PC-3 (cell line): ENCODE measurements at places on chromosomes 6 and 20. TPM values are rescaled to one million over a fixed set of nuclear protein-coding genes. Genes with fewer than 3 reads are reported as not detected.

ZSCAN26 gene
- 10.8 and 12.3 TPM in 2 replicates for total RNA-seq

FUT9 gene
- total RNA-seq = 0.04 TPM in 1 of 2 replicates, not detected in the other

SLC17A2 gene
- total RNA-seq = not detected in 2 replicates

DNA sequence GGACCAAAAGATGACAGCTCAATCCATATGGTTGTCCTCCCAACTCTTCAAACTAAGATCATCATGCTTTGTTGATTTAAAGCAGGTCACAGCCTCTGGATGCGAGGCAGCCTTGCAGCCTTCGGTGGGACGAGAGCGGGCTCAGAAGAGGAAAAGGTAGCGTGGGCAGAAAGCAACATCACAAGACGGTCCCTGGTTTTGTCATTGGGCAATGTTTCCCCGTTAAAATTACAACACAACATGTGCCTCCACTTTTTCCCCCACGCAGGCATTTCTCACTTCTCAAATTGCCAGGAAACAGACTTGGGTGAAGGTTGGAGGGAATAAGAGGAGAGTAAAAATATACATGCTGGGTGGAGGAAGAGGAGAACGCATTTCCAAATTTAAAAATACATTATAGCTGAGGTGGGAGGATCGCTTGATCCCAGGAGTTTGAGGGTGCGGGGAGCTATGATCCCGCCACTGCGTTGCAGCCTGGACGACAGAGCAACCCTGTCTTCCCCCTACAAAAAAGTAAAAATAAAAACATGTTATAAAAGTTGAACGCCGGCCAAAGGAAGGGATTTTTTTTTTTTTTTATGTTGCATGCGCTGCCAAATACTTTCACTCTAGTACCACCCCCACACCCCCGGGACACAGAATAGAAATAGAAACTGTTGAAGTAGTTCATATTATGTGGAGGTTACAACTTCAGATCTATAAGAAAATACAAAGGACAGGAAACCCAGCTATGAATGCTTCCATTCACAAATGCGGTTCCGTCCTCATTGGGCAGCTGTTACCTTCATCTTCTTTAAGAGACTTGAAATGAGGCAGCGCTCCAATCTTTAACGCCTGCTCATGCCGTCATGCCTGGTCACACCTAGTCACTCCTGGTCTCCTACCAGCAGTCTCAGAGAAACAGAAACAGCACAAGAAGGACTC lies 13.9 kb upstream of the NAA20 start:
- no peak for DNase-seq

- peak; percentile 84 for DNase-seq
Measured at GRCh38 chr6:27145731-27146455, 101.6 kb upstream of the PRSS16 start.

DNA sequence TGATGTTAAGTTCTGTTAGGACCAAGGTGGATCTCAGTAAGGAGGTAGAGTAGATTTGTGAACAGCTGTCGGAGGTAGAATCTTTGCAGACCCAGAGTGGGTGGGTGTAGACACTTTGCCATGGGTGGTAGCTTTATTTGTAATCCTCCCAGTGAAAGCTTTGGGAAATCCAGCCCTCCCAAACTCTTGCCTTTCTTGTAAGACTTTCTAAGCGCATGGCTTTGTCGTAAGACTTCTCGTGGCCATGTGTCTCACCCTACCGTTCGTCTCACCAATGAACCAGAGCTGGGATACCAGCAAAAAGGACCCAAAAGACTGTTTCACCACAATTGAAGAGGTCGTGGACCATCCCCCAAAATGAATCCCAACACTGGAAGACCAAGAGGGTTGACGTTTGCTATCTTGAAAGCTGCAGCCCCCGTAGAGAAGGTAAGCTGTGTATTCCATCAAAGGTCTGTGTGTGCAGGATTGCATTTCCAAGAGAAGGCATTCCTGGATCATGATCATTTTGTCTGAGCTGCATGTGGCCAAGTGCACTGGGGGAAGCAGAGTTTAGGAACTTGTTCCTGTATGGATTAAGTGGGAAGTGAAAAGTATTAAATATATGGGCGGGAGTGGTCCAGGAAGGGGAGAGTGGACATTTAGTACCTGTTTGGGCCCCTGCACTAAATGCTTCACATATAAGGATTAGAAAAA lies 5.8 kb upstream of the TMEM14A start:
- no peak for DNase-seq

CLDN20 gene
- not detected in 2 replicates for total RNA-seq

RRBP1 gene
- total RNA-seq = 176 and 241 TPM in 2 replicates

GRCh38 chr20:61343934-61344333 lies 91.9 kb downstream of the CDH4 start:
- DNase-seq = no peak

DNA sequence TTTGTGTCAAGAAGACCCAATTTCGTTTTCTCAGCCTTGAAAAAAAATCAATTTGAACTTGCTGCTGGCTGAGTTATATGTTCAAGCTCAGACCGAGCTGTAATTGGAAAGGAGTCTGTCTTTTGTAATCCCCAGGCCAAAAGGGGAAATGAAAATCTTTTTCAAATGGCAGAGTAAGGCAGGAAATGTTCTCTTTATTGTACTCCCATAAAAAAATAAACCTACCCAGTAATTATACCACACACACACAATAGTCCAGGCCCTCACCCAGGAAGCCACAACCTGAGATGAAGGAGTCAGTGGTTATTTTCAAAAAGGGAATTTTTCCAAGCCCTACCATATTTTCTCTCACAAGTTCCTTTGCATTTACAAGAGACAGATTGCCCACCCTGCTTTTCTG lies 45.3 kb downstream of the CLIC5 start:
- DNase-seq = no peak

DNA sequence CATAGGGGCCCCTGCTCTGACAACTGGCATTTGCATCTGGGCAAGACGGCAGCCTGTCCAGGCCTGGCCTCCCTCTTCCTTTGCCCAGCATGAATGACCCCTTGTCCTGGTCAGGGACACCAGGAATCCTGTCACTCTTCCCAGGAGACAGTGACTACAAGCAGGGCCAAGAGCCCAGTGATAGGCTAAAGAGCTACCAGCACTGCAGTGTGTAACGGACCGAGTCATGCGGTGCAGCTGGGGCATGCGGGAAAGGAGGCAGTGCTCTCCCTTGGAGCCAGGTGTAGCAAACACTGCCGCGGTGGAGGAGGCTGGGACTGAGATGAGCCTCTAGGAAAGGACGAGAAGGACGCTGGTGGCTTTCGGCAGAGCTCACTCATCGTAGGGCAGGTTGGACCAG lies 38.7 kb upstream of the DSP start:
- no peak for DNase-seq

DNA sequence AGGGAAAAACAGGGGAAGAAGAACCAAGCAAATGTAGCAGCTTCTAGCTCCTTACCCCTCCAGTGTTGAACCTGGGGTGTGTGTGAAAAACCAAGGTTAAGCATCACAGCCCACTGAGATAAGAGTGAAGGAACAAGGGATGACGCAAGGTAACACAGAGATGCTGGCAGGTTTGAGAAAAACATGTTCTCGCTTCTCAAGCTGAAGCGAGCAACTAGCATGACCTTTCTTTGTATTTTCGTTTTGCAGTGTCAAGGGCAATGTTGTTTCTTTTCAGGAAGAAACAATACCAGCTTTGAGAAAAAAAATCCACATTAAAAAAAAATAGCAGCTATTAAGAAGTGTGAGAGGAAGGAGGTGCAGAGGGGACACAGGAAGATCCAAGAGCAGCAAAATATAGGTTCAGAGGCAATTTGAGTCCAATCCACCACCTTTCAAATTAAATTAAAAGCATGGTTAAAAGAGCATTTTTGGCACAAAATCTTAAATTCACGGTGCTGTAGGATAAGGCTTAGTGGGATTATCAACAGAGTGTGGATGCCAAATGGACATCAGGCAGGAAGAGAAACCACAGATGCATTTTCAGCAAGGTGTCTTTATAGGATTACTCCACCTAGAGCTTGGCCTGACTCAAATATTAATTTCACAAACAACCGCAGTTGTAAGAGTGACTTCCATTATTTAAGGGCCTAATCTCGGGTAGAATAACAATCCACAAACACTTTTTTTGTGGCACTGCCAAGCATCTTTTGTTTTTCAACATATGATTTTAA lies 70.9 kb downstream of the SYNE1 start:
- no peak for DNase-seq

DNA sequence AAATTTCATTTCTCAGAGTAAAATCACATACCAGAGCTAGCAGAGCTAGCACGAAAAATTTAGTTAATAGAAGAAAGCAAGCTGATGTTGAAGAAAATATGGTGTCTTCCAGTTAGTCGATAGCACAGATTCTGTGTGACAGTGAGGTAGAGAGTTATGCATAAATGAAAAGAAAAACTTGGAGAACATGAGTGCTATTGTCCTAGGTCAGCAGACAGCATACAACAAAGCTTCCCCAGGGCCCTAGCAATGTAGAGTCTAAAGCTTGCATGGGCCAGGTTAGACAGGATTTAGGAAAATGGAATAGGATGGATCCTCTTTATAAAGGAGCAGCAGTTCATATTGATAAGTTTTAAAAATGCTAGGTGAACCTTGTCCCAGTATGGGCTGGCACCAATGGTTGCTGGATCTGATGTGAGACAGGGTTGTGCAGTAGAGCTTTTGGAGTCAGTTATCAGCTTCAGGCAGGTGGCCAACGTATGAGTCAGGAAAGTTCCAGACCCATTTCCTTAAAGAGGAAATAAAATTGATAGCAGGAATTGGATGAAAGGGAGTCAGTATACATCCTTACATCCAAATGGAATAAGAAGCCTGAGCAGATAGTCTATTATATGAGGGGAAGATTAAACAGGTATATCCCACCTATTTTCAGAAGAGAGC lies 277.2 kb downstream of the FRK start:
- DNase-seq = peak; percentile 43

GRCh38 chr6:30813631-30814145 lies 69.3 kb upstream of the IER3 start:
- DNase-seq = peak; percentile 48

- DNase-seq = no peak
Measured at GRCh38 chr6:73860303-73860702, 164.3 kb downstream of the CD109 start.

- peak; percentile 83 for DNase-seq
Measured at GRCh38 chr20:41249411-41250281, 67.9 kb downstream of the ZHX3 start.

DNA sequence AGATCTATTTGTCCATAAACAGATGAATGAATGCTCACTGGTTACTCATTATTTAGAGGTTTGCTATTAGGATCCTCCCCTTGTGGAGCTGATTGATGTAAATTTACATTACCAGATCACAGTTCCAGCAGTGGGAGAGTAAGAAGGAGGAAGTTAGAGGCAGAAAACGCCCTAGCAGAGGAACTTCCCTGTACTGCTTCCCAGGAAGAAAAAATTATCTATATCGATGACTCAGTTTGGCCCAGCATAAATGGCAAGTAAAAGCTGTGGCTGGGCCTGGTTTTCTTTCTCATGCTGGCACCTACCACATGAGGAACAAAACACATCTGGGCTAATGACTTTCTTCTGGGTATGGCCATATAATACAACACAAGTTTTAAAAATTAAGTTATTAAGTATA lies 35.7 kb downstream of the DNAAF9 start:
- DNase-seq = no peak

DNA sequence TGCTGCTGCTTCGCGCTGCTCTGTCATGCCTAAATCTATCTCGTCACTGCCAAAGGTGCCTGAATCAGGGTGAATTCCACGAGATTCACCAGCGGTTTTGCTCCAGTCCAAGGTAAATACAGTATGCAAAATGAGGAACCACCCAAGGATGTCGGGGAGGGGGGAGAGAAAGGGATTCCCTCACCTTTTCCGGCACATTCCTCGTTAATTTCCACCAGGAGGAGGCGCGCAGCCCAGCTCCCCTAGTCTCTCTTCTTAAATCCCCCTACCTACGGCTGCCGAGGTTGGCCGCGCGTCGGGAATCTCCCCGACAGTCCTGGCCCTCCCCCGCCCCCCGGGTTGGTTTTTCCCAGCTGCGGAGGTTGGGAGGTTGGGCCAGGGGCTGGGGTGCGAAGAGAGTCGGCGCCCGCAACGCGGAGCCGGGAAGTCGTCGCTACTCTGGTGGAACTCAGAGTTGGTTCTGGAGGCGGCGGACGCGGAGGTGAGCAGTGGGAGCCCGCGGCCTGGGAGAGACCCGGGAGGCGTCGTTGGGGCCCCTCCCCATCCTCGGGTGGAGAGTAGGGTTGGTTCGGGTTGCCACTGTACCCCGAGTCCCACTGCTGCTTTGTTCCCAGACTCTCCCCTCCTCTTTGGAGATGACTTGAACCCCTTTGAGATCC lies at the start of gene TPBG:
Gene TPBG (plus strand): TSS at position 390 of the 659 bp plus-strand sequence. CDS start 1,145 bp downstream, outside the sequence.
- peak; percentile 69 for DNase-seq

- no peak for DNase-seq
Measured at GRCh38 chr6:6612308-6612707, 23.8 kb downstream of the LY86 start.

- no peak for DNase-seq
Measured at GRCh38 chr6:161963634-161964234, 689.9 kb upstream of the AGPAT4 start.

- no peak for DNase-seq
Measured at GRCh38 chr6:145643760-145644159, 91.6 kb downstream of the EPM2A start.

TNXB gene
- total RNA-seq = 2.9 and 3.3 TPM in 2 replicates

DNA sequence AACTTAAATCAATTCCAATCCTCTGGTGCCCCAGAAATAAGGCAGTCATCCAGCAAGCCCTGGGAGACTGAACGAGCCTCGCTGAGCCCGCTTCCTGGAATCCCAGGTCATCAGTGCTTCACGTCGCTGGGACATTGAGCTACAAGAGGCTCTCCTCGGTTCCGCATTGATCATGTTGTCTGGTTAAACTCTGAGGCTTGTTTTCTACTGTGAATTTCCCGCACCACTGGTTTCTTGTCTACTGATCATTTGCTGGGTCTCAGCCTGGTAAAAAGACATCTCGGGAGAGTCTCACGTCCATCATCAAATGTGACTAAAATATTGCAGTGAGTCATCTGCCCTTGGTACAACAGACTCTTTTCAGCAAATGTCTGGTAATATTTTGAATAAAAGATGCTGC lies 569.2 kb downstream of the QKI start:
- DNase-seq = no peak

FABP7 gene
- total RNA-seq = not detected in 2 replicates
